ENCODE measurements at places on chromosomes 7 and 10. TPM values are rescaled to one million over a fixed set of nuclear protein-coding genes. Genes with fewer than 3 reads are reported as not detected.

DNA sequence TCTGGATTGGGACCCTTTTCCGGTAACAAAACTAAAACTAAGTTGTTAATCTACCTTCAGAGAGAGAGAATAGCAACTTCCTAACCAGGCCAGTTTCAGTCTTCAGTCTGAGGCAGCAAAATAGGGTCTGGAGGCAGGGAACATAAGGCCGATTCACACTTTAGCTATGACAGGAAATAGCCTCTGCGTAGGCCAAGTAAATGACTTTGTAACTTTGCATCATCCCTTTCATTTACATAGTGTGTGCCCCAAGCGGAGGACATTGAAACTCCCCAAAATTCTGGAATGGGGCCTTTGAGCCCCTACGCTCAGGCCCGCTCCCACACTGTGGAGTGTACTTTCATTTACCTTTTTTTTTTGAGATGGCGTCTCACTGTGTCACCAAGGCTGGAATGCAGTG, 1.7 kb upstream of the UPP1 start:
- H3K27ac ChIP-seq: peak overlapping the region; percentile 98
- H3K27me3 ChIP-seq: no peaks in the 10 kb centered on the region
- no peak for DNase-seq
- peaks cover 3% of the 10 kb centered on the region for H3K36me3 ChIP-seq
- H3K4me1 ChIP-seq: peaks cover 81% of the 10 kb centered on the region

Gene ASIC3
- total RNA-seq: 2.2 TPM

GRCh38 chr10:9239298-9239697, 1184.8 kb downstream of the GATA3 start:
- no peak overlapping the region for H3K4me3 ChIP-seq
- no peak for DNase-seq
- no peaks in the 10 kb centered on the region for H3K36me3 ChIP-seq
- H3K27ac ChIP-seq: no peak overlapping the region
- peaks cover 2% of the 10 kb centered on the region for H3K27me3 ChIP-seq
- no peaks in the 10 kb centered on the region for H3K4me1 ChIP-seq

DNA sequence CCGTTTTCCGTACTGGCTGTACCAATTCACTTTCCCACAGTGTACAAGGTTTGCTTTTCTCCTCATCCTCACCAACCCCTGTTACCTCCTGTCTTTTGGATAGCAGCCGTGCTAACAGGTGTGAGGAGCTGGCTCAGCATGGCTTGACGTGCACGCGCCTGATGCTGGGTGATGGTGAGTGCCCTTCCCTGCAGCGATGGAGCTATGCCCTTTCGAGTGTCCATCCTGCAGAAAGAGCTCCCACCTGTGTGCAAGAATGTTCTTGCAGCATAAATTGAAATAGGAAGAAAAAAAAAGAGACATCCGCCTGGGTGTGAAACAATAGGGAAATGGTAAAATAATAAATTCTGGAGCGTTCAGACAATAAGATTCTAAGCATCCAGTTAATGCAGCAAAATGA, 9.5 kb upstream of the UBE3C start:
- no peaks in the 10 kb centered on the region for H3K36me3 ChIP-seq
- no peak overlapping the region for H3K4me3 ChIP-seq
- H3K27ac ChIP-seq: no peak overlapping the region
- DNase-seq: no peak

DNA sequence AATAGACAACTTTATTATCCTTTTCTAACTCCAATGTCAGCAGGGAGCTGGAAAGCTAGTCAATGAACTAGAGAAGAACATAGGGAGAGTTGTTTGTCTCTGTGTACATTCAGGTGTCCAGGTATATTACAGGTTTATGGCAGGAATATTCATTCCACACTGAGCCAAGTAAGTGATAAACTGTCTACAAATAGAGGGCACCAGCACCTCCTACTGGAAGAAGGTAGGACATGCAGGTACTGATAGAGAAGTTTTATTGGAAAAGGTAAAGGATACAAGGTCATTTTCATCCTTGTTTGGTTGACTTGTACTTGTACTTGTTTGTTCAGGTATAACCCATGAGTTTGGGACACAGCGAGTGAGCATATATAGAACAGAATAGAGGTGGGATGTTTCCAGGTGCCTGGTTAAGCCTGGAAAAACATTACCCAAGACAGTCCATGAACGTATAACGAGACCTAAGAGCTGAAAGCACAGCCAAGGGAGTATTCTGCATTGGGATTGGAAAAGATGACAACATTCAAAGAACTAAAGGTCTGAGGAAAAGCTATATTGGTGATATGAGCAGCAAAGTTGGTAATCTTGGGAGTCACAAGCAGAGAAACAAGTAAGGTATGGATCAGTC, 61.4 kb upstream of the PPP1R3C start:
- H3K36me3 ChIP-seq: no peaks in the 10 kb centered on the region
- H3K27me3 ChIP-seq: no peaks in the 10 kb centered on the region
- H3K4me1 ChIP-seq: peaks cover 20% of the 10 kb centered on the region
- no peak for DNase-seq

- H3K27ac ChIP-seq: no peak overlapping the region
- H3K4me3 ChIP-seq: no peak overlapping the region
- no peaks in the 10 kb centered on the region for H3K4me1 ChIP-seq
- H3K27me3 ChIP-seq: peaks cover 35% of the 10 kb centered on the region
- DNase-seq: no peak
Observed at GRCh38 chr10:26621243-26621888, 76.1 kb upstream of the PDSS1 start.

DNA sequence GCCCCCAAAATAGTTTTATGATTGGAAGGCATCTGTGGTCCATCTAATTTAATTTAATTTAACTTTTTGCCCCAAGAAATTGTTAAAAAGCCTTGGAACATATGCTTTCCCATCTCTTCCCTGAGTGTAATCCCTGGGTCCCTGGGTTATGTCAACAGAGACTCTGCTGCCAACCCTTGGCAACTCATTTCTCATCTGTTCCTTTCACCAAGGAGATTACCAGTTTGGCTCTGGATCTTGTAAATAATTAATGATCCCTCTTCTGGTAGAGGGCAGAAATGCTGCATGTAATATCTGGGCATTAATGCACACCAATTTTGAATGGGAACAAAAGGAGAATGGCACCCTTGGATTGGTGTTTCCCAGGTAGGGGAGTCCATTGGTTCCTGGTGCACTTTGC, 514.2 kb downstream of the CCSER2 start:
- no peaks in the 10 kb centered on the region for H3K36me3 ChIP-seq
- no peaks in the 10 kb centered on the region for H3K4me1 ChIP-seq
- H3K4me3 ChIP-seq: no peak overlapping the region
- no peak for DNase-seq

DNA sequence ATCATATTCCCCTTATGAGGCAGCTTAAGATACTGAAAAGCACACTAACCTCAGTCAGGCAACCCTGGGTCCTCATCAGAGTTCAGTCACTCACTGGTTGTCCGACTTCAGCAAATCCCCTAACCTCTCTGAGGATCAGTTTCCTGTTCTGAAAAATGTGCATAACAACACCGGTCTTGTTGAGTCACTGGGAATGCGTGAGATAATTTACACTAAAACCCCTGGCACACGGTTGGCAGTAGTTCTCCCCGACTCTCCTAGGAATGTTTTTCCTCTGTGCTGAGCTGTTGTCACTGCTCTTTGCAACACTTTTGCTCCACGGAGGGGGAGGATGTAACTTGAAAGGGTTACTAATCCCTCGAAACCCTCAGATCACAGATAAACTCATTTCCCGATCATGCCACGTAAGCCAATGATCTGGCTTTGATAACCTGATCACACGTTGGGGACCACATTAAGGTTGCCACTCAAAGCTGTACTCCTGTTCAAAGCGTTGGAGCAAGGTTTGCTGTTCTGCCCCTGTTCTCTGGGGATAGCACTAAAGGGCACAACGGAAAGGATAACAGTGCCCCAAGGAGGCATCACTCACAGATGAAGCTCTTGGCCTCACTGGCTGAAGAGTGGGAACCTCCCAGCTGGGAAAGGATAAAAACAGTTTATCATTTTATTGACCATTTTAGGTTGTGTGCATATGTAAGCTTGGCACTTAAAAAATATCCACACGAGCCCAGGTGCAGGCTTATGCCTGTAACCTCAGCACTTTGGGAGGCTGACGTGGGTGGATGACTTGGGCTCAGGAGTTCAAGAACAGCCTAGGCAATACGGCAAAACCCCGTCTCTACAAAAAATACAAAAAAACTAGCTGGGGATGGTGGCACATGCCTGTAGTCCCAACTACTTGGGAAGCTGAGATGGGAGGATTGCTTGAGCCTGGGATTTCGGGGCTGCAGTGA, 5.0 kb upstream of the RBM17 start:
- no peak overlapping the region for H3K4me3 ChIP-seq
- H3K36me3 ChIP-seq: no peaks in the 10 kb centered on the region
- H3K27me3 ChIP-seq: peaks cover 15% of the 10 kb centered on the region
- H3K27ac ChIP-seq: peak overlapping the region; percentile 74

- H3K27me3 ChIP-seq: no peaks in the 10 kb centered on the region
- DNase-seq: no peak
- H3K4me3 ChIP-seq: no peak overlapping the region
- peaks cover 7% of the 10 kb centered on the region for H3K36me3 ChIP-seq
- H3K4me1 ChIP-seq: no peaks in the 10 kb centered on the region
Observed at GRCh38 chr10:92662848-92663247, 26.9 kb upstream of the HHEX start.

DNA sequence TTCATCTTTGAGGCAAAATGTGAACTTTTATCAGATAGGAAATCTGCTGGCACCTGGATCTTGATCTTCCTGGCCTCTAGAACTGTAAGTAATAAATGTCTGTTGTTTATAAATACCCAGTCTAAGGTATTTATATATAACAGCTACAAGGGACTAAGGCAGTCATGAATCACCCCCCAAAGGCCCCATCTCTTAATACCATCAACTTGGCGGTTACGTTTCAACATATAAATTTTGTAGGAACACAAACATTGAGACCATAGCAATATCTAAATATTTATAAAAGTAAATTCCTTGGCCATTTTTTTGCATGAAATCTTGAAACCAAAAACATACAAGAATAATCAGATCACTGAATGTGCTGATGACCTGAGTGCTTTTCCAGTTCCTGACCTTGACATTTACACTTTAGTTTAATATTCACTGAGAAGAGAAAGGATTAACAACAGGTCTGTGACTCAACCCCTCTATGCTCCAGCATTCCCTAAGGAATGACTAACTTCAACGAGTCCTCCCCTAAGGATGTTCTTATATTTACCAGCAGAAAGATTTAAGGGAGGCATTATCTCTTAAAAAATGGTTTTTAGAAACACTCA, 1438.5 kb upstream of the CELF2 start:
- DNase-seq: no peak
- no peak overlapping the region for H3K27ac ChIP-seq
- H3K4me1 ChIP-seq: no peaks in the 10 kb centered on the region
- no peak overlapping the region for H3K4me3 ChIP-seq

GRCh38 chr7:3998060-3998459, 684.0 kb upstream of the FOXK1 start:
- peaks cover 2% of the 10 kb centered on the region for H3K36me3 ChIP-seq
- H3K4me3 ChIP-seq: no peak overlapping the region
- no peaks in the 10 kb centered on the region for H3K27me3 ChIP-seq
- no peak for DNase-seq

Gene BCL7B
- total RNA-seq: 35.7 TPM

- H3K4me3 ChIP-seq: no peak overlapping the region
- peaks cover 4% of the 10 kb centered on the region for H3K4me1 ChIP-seq
- H3K36me3 ChIP-seq: no peaks in the 10 kb centered on the region
- peaks cover 31% of the 10 kb centered on the region for H3K27me3 ChIP-seq
- peak; percentile 81 for DNase-seq
- H3K27ac ChIP-seq: no peak overlapping the region
Observed at GRCh38 chr7:155349601-155350331, 52.1 kb downstream of the INSIG1 start.

- no peaks in the 10 kb centered on the region for H3K36me3 ChIP-seq
- no peak overlapping the region for H3K27ac ChIP-seq
- peaks cover 23% of the 10 kb centered on the region for H3K4me1 ChIP-seq
- no peaks in the 10 kb centered on the region for H3K27me3 ChIP-seq
Observed at GRCh38 chr7:106279425-106280197, 5.2 kb downstream of the NAMPT start.

DNA sequence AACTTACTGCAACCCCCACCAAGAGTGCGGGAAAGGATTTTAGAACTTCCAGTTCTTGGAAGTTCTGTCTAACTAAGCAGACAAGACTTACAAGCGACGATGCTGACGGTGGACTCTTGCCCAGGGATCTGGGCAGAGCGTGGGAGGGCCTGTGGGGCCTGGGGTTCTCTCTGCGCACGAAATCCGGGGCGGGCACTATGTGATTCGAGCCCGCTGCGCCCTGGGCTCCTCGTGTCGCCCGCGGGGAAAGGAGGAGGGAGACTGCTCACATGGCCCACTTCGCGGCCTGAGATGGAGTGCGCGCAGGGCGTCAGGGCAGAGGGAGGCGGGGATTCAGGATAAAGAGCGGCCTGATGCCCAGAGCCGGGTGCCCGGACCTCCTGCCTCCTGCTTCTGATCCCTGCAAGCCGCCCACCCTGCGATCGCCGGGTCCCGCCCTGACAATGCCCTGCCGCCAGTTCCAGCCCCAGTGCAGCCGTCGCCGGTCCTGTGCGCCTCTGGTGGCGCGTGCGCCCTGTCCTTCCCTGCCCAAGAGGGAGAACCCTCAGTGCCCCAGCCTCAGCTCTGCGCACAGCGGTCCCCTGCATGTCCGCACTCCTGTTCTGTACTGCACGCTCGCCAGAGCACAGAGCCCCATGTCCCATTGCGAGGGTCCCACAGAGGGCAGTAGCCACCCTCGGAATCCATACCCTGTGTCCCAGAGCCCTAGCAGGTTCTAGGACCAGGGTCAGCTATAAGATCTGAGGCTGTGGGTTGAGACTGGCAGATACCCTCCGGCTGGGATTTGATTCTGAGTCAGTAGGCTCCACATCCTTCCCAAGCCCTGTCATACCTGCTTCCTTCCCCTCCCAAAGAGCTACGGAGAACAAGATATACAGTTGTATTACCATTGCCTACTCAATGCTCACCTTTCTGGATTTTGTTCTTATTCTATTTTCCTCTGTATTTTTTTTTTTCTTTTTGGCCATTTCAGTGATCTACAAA, 99.4 kb upstream of the TMEM106B start:
- H3K27ac ChIP-seq: no peak overlapping the region
- H3K36me3 ChIP-seq: no peaks in the 10 kb centered on the region
- H3K4me1 ChIP-seq: no peaks in the 10 kb centered on the region
- peak; percentile 87 for DNase-seq
- H3K4me3 ChIP-seq: peak overlapping the region; percentile 16

Gene HGF
- 3.4 TPM for total RNA-seq

- H3K27ac ChIP-seq: no peak overlapping the region
- H3K4me1 ChIP-seq: no peaks in the 10 kb centered on the region
- peaks cover 1% of the 10 kb centered on the region for H3K36me3 ChIP-seq
- peaks cover 11% of the 10 kb centered on the region for H3K27me3 ChIP-seq
Observed at GRCh38 chr10:61503051-61503450, 49.9 kb upstream of the TMEM26 start.
